ENCODE measurements at places on chromosomes 3 and 15.

- peak; percentile 36 for DNase-seq
These were observed 78.1 kb downstream of the TAMM41 start for GRCh38 chr3:11768604-11769003.

GRCh38 chr3:105527535-105527934 lies 160.8 kb downstream of the ALCAM start:
- DNase-seq = no peak

- DNase-seq = no peak
These were observed 57.1 kb upstream of the SSR3 start for GRCh38 chr3:156611870-156612494.

DNA sequence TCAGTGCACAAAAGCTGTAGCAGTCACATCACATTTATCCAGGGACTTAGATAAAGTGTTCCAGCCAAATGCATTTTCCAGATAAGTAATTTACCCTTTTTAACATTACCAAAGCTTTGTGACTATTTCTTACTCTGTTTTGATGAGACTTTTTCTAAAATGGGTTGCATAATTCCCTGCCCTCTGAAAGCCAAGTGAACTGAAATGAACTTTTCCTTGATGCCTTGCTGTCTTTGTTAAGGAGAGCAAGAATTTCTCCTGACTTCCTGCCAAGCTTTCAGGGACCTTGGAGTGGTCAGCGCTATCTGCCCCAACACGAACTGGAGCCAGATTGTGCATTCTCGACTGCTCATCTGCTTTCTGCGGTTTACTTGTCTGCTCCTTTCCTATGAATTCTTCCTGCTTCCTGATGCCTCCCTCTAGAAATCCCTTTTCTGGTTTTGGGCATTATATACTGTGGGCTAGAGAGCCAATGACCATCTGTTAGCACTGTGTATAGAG lies 34.8 kb downstream of the EIF4E3 start:
- DNase-seq = no peak

- no peak for DNase-seq
These were observed 438 bp downstream of the THBS1 start for GRCh38 chr15:39581242-39581792.

Data from OCI-M1 (cell line).